Mucosa of descending colon (tissue), 3 donors: ENCODE measurements at places on chromosomes 12 and 14. TPM values are rescaled to one million over a fixed set of nuclear protein-coding genes. Genes with fewer than 3 reads are reported as not detected.
A peak's percentile ranks its signal among the peaks of the same experiment; 100 is the strongest.

GRCh38 chr14:92143962-92144361 lies 22.2 kb downstream of the CPSF2 start:
- DNase-seq: no peak

GRCh38 chr14:78240567-78240966 lies 70.4 kb downstream of the NRXN3 start:
- no peak for DNase-seq

- no peak for DNase-seq
Observed at GRCh38 chr12:71041476-71041875, 116.3 kb downstream of the TSPAN8 start.

DNA sequence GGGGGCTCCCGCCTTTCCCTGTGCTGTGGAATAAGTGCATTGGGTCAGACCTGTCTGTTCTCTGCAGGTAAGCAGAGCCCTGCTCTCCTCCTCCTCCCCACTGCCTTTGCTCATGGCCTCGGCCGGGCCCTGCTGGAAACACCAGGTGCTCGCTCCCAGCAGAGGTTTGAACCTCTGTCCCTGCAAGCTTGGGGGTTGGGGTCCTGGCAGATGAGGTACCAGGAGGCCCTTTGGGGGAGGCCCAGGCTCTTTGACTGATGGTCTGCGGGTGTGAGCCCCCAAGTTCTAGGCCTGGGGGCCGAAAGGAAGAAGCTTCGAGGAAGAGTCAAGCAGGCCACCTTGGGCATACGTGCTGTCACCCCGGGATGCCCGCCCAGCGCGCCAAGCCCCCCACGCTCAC lies 22.1 kb upstream of the CEP170B start:
- no peak for DNase-seq

DNA sequence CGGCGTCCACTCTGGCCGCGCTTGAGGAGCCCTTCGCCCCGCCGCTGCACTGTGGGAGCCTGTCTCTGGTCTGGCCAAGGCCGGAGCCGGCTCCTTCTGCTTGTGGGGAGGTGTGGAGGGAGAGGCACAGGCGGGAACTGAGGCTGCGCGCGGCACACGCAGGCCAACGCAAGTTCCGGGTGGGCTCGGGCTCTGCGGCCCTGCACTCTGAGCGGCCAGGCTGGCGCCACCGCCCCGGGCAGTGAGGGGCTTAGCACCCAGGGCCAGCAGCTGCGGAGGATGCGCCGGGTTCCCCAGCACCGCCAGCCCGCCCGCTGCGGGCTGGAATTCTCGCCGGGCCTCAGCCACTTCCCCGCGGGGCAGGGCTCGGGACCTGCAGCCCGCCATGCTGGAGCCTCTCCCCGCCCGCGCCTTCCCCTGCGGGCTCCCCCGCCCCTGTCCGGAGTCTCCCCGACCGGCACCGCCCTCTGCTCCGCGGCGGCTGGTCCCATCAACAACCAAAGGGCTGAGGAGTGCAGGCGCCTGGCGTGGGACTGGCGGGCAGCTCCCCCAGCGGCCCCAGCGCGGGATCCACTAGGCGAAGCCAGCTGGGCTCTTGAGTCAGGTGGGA lies 921.2 kb upstream of the FOXG1 start:
- DNase-seq: peak; percentile 43

- DNase-seq: no peak
Observed at GRCh38 chr14:95409477-95410272, 90.0 kb upstream of the CLMN start.

DNA sequence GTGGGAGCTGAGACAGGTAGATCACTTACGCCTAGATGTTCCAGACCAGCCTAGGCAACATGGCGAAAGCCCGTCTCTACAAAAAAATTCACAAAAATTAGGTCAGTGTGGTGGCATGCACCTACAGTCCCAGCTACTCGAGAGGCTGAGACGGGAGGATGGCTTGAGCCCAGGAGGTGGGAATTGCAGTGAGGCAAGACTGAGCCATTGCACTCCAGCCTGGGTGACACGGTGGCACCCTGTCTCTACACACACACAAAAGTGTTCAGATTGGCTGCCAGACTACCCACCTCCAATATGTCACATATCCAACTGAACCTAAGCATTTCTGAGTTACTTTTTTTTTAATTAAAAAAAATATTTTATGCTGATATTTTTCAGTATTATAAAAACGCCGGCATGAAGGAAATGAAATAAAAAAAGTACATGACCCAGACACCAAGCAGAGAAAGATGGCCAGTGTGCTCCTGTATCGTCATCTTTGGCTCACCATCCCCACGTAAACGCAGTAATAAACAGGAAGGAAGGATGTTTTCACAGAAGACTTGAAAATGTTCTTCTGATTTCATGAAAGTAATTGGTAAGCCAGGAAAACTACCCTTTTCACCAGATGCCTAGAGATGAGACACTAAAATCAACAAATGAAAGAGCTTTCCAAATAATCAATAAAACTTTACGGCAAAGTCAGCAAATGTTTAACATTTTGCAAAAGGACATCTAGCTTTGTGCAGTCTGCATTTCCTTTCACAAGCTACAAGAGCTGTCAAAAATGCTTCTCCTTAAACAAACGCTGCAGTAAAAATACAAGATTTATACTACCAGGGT lies 26.4 kb downstream of the CDC42BPB start:
- DNase-seq: no peak

DNA sequence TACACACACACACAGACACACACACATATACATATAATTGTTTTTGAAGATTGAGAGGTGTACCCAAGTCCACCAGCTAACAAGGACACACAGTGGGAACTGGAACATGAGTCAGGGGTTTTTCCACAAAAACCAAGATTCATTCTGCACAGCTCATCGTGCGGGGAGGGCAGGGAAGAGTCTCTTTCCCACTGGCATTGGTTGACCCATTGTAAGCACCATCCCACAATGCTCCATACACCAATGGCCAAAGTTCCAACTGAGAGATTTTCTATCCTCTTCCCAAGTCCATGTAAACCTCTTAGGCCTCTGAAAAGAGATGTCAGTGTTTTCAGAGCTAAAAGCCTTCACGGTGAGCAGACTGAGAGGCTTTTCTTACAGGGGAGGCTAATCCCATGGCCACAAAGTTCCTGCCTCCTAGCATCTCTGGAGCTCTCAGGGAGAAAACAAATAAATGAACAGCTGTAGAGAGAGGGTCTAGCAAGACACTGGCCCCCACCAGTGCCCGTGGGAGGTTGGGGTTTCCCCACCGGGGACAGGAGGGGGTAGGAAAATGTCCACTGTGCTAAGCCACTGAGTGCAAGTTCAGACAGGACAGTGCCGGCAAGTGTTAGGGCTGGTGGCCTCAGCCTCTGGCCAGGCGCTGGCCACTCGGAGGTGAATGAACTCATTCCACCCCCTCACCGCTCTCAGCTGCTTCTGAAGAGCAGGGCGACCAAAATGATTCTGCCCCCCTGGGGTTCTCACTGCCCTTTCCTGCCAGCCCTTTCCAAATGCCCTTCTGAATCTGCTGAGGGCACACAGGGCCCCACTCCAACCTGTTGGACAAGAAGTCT lies 21.5 kb upstream of the TC2N start:
- DNase-seq: no peak

GRCh38 chr12:103196467-103196866 lies 239.0 kb downstream of the ASCL1 start:
- DNase-seq: no peak

DNA sequence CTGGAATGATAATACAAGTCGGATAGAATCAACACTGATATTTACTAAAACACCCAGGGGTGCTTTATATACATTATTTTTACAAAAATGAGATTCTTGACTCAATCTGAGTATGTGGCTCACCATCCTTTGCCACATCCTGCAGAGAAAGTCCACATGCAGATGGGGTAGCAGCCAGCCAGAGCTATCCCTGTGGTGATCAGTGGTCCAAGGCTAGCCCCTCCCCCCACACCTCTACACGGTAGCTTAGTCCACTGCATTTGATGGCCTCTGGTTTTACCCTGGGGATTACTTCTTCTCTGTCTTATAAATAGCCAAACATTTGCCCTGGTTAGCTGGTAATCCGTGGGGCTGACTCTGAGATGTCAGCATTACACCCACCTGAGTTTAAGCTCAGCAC lies 28.1 kb upstream of the TTC7B start:
- DNase-seq: no peak

DNA sequence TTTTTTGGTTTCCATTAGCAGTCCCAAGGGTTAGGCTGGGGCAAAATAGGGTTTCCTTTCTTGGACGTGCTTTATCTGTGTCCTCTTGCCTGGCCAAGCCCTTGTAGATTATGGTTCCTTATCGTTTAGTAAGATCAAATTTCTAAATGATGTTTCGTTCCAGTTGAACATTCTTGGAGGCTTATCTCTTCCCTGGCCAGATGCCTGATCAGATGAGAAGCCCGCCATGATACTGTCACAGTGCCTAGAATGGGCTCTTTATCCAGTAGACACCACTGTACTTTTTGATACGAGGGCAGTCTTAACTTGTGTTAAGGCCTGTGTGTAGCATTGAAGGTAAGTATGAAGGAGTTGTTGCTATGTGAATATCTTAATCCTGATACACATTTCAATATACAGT lies 76.1 kb upstream of the TMEM263 start:
- no peak for DNase-seq

DNA sequence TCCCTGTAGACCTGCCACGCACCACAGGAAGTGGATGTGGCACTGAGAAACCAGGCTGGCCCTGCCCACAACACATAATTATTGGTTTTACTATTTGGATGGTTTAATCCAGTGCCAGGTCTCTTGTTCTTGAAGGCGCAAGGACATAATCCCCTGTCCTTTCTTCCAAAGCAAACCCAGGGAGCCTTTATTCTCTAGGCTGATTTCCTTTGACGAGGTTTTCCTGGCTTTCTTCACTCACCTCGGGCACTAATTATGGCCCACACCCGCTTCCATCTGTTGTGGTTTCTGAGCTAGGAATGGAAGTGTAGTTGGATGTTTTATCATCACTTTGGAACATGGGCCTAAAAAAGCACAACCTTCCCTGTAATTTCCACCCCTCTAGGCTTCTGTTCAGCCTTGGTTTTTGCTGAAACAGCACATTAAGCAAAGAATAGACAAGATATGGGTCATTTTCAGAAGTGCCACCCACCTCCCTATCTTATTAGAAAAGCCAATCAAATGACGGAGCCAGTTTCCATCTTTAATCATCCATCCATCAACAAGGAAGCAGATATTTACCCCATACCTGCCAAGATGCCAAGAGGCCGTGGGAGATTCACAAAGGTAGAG lies 73.9 kb downstream of the PPP1R36 start:
- no peak for DNase-seq

- DNase-seq: peak; percentile 60
Observed at GRCh38 chr14:24911324-24912109, 138.4 kb downstream of the STXBP6 start.

DNA sequence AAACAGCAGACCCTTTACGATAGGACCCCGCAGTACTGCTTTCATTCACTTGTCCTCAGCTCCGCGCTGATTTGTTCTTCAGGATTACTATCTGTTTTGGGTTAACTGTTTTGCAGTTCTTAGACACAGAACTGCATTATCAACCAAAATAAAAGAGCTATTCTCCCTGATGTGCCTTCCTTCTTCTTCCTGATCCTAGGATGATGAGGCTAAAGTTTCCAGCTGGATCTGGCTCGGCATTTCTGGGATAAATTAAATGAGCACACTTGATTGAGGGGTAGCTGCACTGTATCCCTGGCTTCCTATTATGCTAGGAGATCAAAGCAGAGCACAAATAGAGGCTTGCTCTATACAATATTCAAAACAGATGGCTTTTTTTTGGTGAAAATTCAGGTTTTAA lies 165.7 kb downstream of the FBXL14 start:
- DNase-seq: no peak

DNA sequence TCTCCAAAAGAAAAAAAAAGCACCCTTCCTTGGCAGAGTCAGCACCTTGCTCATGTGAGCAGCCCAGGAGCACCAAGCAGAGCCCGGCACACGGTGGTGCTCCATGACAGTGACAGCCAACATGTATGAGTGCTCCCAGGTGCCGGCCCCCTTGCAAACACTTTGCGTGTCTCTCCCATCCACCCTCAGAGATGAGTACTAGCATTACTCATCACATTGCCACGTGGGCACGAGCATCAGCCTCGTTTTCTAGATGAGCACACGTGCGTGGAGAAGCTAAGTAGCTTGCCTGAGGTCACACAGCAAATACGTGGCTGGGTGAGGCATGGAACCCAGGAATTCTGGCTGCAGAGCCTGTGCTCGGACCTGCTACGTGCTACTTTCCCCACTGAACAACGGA lies 177.9 kb upstream of the PRMT8 start:
- no peak for DNase-seq

- no peak for DNase-seq
Observed at GRCh38 chr12:120175537-120175936, 19.0 kb downstream of the GCN1 start.

GRCh38 chr12:43069768-43070221 lies 480.2 kb upstream of the PRICKLE1 start:
- peak; percentile 2 for DNase-seq

- no peak for DNase-seq
Observed at GRCh38 chr12:12022306-12022936, 48.3 kb upstream of the BCL2L14 start.

- DNase-seq: no peak
Observed at GRCh38 chr12:131074221-131075083, 120.7 kb downstream of the ADGRD1 start.

DNA sequence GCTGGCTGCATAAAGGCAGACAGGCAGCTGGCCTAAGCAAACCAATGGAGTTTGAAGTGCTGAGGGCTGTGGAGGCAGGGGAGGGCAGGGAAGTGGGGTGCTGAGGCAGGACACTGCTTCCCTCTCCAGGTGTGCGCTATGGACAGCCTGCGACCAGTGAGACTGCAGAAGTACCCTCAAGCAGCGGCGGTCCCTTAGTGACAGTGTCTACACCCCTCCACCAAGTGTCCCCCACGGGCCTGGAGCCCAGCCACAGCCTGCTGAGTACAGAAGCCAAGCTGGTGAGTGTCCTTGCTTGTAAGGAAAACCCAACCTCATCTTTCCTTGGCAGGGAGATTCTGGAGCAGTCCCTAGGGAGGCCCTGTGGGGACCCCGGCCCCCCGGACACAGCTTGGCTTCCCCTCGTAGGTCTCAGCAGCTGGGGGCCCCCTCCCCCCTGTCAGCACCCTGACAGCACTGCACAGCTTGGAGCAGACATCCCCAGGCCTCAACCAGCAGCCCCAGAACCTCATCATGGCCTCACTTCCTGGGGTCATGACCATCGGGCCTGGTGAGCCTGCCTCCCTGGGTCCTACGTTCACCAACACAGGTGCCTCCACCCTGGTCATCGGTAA lies 17.9 kb downstream of the HNF1A start:
- no peak for DNase-seq

- no peak for DNase-seq
Observed at GRCh38 chr14:102325791-102326345, 6.3 kb downstream of the ZNF839 start.

FGF6 gene
- total RNA-seq: not detected

ANKS1B gene
- total RNA-seq: 2.3 TPM

NABP2 gene
- 37.3 TPM for total RNA-seq

PACS2 gene
- total RNA-seq: 71.7 TPM

KIF26A gene
- 3.8 TPM for total RNA-seq

PCBP2 gene
- 584 TPM for total RNA-seq

KRT6C gene
- total RNA-seq: 0.20 TPM

GZMH gene
- 0.35 TPM for total RNA-seq

LMNTD1 gene
- total RNA-seq: not detected

CLEC4C gene
- not detected for total RNA-seq

FKBP3 gene
- 46.2 TPM for total RNA-seq

RERGL gene
- total RNA-seq: 1.7 TPM

TMCC3 gene
- total RNA-seq: 97.2 TPM

PIP4K2C gene
- 54.2 TPM for total RNA-seq

CD69 gene
- total RNA-seq: 4.7 TPM

IFNG-AS1 gene
- total RNA-seq: 0.17 TPM

TAS2R50 gene
- total RNA-seq: 3.7 TPM

TBK1 gene
- 16.2 TPM for total RNA-seq
